ENCODE measurements at places on chromosomes 1 and 21.
A peak's percentile ranks its signal among the peaks of the same experiment; 100 is the strongest.

- peak; percentile 37 for DNase-seq
Observed at GRCh38 chr1:153345187-153346076, 3.2 kb downstream of the PGLYRP4 start.

DNA sequence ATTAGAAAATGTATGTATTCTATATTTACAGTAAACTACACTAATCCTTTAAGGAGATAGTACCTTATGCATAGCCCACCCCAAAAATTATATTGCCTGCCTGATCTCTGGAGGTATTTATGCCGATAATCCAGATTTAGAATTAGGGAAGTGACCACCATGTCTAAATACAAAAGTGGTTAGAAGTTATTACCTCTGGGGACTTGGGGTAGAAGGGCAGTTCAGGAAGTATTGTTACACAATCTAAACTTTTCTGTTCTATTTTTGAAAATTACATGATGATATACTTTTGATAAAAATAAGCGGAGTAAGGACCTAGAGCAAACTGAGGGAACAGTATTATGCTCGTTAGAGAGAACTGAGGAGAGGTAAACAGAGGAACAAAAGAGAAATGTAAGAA lies 90.5 kb upstream of the ZP4 start:
- DNase-seq, result no peak

DNA sequence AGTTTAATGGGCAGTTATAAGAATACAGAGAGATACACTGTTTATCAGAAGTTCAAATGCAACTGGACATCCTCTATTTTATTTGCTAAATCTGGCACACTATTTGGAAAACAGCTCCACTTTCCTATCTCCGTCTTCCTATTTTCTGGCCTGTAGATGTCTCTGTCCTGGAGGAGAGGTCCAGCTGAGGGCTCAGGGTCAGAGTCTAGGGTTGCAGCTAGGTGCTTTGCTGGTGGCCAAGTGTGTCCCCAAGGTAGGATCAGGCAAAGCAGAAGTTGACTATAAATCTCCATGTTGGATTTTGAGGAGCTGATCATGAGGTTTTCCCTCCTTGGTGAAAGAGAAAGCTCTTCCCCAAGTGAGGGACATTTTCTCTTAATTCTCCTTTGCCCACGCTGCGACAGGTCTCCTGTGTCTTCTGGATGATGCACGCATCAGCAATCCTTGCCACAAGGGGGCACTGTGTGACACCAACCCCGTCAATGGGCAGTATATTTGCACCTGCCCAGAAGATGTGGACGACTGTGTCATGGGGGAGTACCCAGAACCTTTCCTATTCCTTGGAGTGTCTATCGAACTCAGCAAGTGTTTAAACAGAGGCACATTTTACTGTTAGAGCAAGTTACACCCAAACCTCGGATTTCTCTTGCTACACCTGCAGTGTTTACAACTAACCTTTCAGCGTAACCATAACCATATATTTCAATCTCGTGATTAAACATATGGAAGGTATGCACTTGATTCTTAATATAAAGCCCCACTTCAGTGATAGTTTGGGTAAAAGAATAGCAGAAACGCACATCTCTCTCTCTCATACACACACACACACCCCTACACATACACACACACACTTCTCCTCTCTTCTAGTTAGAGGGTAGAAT lies 10.2 kb downstream of the ADAM30 start:
- peak; percentile 17 for DNase-seq

DNA sequence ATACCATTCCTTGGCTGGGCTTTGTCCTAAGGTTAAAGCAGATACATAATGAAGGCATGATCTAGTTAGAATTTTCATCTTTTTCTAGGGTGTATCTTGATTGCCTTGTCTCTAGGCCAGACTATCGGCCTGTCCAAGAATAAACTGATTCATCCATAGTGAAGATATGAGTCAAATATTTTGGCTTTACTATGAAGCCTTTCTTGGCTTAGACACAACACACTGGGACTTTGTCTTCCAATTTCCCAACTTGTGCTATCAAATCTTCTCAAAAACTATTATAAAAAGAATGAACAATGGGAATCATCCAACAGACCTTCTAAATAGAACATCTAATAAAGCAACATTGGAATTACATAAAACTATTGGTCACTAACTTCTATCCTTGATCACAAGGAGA lies 64.8 kb downstream of the WARS2 start:
- no peak for DNase-seq

GRCh38 chr21:43287111-43287760 lies 118.4 kb downstream of the CRYAA start:
- DNase-seq, result no peak

- DNase-seq, result no peak
Observed at GRCh38 chr1:180415236-180415848, 87.0 kb downstream of the ACBD6 start.

DNA sequence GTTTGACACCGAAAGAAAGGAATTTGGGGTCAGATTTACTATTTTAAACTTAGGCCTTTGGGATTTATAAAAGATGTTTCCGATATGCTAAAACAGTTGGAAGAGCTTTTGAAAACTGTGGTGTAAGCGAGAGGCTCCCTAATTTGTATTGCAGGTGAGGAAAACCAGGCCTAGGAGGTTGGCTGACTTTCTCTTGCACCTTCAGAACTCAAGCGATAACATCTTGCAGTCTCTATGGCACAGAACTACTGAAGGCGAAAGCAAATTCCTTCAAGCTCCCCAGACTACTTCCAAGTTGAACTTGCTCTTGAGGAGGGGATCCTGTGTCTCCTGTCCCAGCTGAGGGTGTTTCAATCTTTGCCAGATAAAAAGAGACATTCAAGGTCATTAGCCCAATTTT lies 685.7 kb downstream of the ADGRL2 start:
- DNase-seq, result no peak

GRCh38 chr1:247212627-247213617 lies 41.1 kb upstream of the ZNF124 start:
- no peak for DNase-seq

- no peak for DNase-seq
Observed at GRCh38 chr1:169479363-169480066, 6.2 kb downstream of the SLC19A2 start.

Measured in stimulated activated naive B cell treated with anti-CD40 and anti-IgM and Interleukin-4, amounts not matched to agents 10 μg/mL and 1 μg/mL and 100 μg/mL, for 72 hours (primary cell).